WERI-Rb-1 (cell line): ENCODE measurements at places on chromosomes 16 and 17.

DNA sequence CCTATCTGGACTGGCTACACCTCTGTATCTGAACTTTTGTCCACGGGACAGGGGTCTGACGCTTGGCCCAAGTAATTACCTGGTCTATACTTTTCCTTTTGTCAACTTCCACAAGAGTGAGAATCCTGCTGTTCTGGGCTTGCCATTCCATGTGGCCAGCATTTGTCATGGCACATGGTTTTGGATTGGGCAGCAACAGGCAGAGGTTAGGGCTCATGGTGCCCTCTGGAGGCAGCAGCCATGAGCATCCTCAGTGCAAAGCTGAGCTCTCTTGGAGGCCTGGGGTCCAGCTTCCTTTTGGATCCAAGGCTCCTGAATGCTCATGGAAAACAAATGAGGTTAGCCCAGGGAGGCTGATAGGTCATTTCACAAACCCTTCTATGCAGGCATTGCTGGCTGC, 7.5 kb upstream of the EDC4 start:
- DNase-seq = no peak

DNA sequence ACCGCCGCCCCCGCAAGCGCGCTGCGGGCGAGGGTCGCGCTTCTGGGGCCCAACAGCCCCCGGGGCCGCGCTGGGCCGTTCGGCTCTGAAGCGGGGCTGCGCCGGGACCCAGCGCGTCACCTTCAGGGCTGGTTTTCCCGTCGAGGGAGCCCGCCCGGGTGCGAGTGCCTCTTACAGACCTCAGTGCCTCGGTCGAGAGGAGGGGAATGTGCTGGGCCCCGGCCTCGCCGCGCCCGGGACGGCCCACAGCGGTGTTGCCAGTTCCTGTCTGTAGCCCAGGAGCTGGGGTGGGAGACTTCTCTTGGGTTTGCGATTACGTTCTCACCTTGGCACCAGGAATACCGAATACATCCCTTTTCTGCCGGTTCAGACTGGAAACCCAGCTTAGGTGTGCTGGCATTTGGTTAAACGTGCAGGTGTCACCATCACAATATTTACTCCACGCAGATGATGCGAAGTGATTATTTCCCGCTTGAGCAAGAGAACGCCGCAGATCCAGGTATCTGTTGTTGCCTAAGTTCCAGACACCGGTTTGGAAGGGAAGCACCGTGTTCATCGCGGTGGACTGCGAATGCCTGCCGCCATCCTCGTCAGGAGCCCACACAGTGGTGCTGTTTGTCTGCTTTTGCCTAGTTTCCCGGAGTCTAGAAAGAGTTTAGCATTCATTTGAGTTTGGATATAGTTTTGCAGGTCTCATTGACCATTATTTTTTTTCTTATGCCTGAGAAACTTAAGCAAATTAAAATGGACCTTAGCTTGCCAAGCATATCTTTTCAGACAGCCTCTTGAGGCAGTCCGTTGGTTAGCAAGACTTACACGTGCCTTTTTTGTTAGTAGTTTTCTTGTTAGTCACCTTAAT, 914 bp downstream of the MAP1LC3B start:
- no peak for DNase-seq

- peak; percentile 82 for DNase-seq
Observed at GRCh38 chr17:42680331-42680808, 1.3 kb downstream of the CCR10 start.

- no peak for DNase-seq
Observed at GRCh38 chr16:7861891-7862582, 529.4 kb downstream of the RBFOX1 start.

- no peak for DNase-seq
Observed at GRCh38 chr17:66704858-66705520, 129.9 kb upstream of the CACNG5 start.
